ENCODE measurements at places on chromosomes 4 and X. TPM values are rescaled to one million over a fixed set of nuclear protein-coding genes. Genes with fewer than 3 reads are reported as not detected.

CLDN34 gene
- not detected for total RNA-seq

SLITRK2 gene
- not detected for total RNA-seq

CENPU gene
- total RNA-seq, result 15.5 TPM

IL15 gene
- 0.15 TPM for total RNA-seq

TMEM271 gene
- total RNA-seq, result not detected

RAP2C gene
- 15.9 TPM for total RNA-seq

PF4V1 gene
- not detected for total RNA-seq

CHIC1 gene
- total RNA-seq, result 1.5 TPM

RS1 gene
- not detected for total RNA-seq

TMSB15B gene
- 18.3 TPM for total RNA-seq

PAK3 gene
- 0.95 TPM for total RNA-seq

USP17L26 gene
- total RNA-seq, result not detected

OTUD6A gene
- not detected for total RNA-seq

TBC1D9 gene
- total RNA-seq, result 12.2 TPM

MID1 gene
- total RNA-seq, result 7.6 TPM

HS3ST1 gene
- total RNA-seq, result 0.94 TPM

IL1RAPL2 gene
- total RNA-seq, result not detected

UGT2A2 gene
- total RNA-seq, result not detected

Data from hair follicular keratinocyte (primary cell).